ENCODE measurements at places on chromosomes 11 and 22.

GRCh38 chr11:44623731-44624491, 58.4 kb downstream of the CD82 start:
- DNase-seq = peak; percentile 42

- DNase-seq = no peak
These were observed 5.2 kb upstream of the ZC3H12C start for GRCh38 chr11:110087812-110088534.

DNA sequence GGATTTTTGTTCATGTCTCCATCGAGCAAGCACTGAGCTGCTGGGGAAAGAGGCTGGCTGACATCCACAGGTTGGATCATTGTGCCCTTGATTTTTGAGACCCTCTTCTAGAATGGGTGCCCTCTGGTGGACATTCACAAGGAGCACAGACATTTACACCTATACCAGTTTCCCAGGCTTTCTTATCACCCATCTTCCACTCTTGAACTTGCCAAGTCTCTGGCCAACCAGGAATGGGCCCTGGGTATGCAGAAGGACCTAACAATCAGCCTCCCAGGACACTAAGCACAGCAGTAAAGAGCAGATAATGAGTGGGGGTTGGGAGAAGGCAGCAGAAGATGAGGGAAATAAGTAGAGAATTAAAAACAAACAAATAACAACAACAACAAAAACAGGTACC, 5.7 kb upstream of the INTS4 start:
- no peak for DNase-seq

DNA sequence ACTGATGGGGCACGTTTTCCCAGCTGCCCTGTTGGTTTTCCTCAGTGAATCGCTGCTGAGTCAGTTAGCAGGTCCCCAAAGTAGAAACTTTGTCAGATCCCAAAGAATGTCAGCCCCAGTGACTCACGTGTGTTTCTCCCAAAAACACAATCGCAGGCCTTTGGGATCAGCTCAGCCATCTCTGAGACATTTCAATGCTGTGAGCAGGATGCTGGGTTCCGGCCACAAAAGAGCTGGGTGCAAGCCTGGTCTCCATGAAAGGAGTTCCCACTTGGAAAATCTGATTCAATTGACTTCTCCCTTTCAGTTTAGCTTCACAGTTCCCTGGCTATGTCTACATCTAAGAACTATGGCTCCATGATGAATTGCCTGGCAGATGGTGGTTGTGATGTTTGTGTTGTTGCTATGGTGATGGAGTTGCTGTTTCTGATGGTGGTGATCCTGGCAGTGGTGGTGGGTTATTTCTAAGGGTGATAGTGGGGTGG, 28.0 kb downstream of the MYEOV start:
- DNase-seq = no peak

- DNase-seq = no peak
These were observed 326.2 kb upstream of the PDGFD start for GRCh38 chr11:104490182-104490581.

DNA sequence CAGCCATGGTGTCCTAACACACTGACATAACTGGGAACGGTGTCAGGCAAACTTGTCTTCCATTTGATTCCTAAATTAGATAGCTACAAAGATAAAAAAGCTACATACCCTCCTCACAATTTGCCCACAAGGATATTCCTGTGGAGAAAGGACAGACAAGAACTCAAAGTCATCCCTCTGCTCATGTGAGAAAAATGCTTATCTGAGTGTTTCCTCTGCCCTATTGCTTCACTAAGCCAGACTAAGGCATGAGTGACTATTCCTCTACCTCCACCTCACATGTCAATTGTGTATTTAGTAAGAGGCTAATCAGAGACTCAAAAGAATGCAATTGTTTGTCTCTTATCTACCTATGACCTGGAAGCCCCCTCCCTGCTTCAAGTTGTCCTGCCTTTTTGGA, 247.7 kb downstream of the DDX10 start:
- DNase-seq = no peak

GRCh38 chr11:78429660-78430059, 12.0 kb upstream of the GAB2 start:
- DNase-seq = no peak

- DNase-seq = no peak
These were observed 1261.4 kb upstream of the TENM4 start for GRCh38 chr11:80702264-80702663.

- DNase-seq = no peak
These were observed 734 bp downstream of the ACR start for GRCh38 chr22:50738649-50739227.

GRCh38 chr11:8665222-8665621, 17.2 kb downstream of the TRIM66 start:
- DNase-seq = no peak

- no peak for DNase-seq
These were observed 111.4 kb downstream of the COMMD9 start for GRCh38 chr11:36177836-36178235.

DNA sequence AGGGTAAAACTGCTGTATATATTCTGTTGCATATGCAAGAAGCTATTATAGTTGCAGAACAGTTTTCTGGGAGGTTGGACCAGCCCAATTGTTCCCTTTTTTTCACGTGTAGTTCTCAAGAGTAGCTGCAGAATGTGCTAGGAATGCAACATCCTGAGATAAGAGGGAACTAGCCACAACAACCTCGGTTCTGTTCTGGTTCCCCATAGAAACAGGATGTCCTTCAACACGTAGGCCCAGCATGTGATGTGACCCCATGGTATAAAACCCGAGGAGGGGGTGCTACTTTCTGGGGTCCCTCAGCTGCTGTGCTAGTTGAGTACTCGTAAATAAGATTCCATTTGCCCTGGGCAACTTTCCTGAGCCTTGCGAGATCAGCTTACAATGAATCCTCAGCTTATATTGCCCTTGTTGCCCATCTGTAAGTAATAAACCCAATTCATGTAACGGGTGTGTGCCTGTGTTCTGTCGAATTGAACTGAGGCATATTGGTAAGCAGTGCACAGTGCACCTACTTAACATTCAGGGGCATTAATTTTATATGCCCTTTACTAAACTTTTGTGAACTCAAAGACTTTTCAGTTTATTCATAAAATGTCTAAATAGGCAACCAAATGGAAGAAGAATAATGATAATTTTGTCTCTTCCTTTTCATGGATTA, 23.0 kb upstream of the TRAF6 start:
- no peak for DNase-seq

DNA sequence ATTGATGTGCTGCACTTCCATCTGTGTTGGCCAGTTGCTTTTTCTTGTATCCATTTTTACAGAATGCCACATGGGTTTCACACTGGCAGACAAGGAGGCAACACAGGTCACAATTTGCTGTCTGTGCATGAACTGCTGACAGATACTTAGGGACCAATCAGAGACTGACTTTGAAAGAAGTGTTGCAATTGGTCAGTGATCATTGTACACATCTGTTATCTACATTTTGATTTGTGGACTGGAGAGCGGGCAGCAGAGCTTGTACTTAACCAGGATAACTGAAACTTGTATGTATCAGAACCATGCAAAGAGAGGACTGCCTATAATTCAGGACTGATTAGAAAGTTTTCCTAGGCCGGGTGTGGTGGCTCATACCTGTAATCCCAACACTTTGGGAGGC, 21.8 kb downstream of the PRR5 start:
- DNase-seq = no peak

DNA sequence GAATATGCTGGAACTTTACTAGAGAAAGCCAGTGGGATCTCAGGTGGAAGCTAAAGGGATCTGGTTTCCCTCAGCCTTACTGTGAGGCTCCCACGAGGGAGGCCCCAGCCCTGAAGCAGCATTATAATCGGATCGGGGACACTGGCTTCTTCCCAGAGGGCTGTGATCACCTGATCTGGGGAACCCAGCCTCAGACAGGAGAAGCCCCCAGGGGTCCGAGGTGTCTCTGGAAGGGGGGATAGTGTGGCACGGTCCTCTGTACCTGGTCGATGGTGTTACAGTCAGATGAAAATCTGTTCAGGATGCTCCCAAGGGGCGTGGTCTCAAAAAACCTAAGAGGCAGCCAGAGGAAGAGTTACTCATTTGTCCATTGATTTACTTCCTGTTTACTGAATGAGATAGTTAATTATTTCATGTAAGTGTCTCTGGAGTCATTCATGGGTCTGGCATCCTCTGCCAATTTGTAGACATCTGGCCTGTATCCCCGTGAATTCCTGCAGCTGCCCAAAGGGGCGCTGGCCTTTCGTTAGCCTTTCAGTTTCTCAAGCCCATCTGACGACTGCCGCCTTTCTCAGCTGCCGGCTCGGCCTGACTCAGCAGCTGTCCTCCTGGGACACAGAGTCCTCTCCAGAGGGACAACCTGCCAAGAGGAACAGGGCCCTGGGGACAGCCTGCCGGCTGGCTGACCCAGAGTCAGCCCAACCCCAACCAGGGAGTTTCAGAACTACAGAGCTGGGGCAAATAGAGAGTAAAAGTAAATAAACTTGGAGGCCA, 17.0 kb upstream of the KCNJ11 start:
- no peak for DNase-seq

GRCh38 chr11:131094827-131095226, 178.5 kb upstream of the SNX19 start:
- DNase-seq = no peak

GRCh38 chr11:64851831-64852351, 7.4 kb upstream of the CDC42BPG start:
- no peak for DNase-seq

GRCh38 chr11:14300661-14301304, 58.2 kb downstream of the RRAS2 start:
- no peak for DNase-seq

- DNase-seq = no peak
These were observed 75.3 kb upstream of the IGLL5 start for GRCh38 chr22:22812031-22812905.

- DNase-seq = no peak
These were observed 76.2 kb downstream of the IGLL1 start for GRCh38 chr22:23503736-23504440.

- no peak for DNase-seq
These were observed 9.6 kb upstream of the PTS start for GRCh38 chr11:112216561-112217105.

GRCh38 chr11:69563946-69564775, 76.8 kb upstream of the CCND1 start:
- no peak for DNase-seq

- DNase-seq = no peak
These were observed 28.4 kb upstream of the UCP3 start for GRCh38 chr11:74037309-74037708.

DNA sequence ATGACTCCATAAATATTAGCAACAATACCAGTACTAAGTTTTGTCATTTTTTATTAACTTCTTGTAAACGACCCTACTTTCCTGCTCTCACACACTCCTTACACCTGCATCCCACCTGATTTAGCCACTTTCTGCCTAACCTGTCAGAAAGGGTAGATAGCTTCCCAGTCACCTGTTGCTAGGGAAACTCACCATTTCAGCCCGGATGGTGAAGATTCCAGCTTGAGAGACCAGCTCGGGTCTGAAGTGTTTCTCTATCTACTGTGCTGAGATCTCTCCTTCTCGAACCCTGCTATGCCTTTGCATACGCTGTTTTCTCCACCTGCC, at the start of gene PARVG:
Gene PARVG (plus strand): TSS at position 220 of the 327 bp plus-strand sequence. CDS start 2,405 bp downstream, outside the sequence.
- no peak for DNase-seq
